ENCODE measurements at places on chromosomes 3 and 15. TPM values are rescaled to one million over a fixed set of nuclear protein-coding genes. Genes with fewer than 3 reads are reported as not detected.

DNA sequence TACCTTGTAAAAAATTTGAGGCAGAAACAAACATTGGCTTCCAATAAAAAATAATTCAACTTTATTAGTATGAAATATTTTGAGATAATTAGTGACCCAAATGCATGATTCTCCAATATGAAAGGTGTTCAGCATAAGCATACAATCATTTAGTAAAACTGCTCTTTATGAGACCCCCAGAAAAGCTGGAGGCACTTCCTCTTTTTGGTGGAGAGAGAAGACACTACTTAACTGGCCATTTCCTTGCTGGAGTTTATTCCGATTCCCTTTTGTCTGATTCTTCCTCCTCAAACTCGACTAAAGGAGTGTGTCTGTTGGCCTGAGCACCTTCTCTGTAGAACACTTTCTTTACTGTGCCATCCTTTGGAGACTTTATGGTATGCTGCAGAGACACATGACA lies 34.8 kb upstream of the DCUN1D1 start:
- no peak for DNase-seq

MYL3 gene
- 1.5 TPM for total RNA-seq

- DNase-seq: no peak
These were observed 110.2 kb upstream of the UMPS start for GRCh38 chr3:124619887-124620599.

DOCK3 gene
- not detected for total RNA-seq

ANKUB1 gene
- total RNA-seq: not detected

DNA sequence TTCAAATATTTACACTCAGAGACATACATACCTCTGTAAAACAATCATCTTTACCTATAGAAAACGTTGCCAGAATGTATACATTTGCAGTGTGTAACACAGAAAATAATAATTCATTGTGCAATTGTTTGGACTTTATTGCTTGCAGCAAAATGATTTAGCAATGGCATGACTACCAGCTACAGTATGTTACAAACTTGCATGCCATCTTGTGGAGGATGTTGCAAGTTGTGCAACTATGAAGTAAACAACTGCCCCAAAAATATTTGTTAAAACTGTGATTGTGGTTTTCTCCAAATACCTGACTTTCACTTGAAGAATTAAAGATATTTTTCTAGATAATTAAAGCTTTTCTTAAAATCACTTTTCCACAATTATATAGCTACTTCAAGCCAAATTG lies 27.1 kb upstream of the C3orf49 start:
- no peak for DNase-seq

- no peak for DNase-seq
These were observed 22.2 kb downstream of the SV2B start for GRCh38 chr15:91122296-91122695.

GRCh38 chr3:188404124-188404523 lies 250.2 kb downstream of the LPP start:
- DNase-seq: no peak

- DNase-seq: peak; percentile 51
These were observed 217.0 kb upstream of the ICE2 start for GRCh38 chr15:60695713-60696522.

CCDC54 gene
- total RNA-seq: not detected

TF gene
- 2.4 TPM for total RNA-seq

GRCh38 chr15:56719774-56720555 lies 13.3 kb downstream of the ZNF280D start:
- no peak for DNase-seq
